ENCODE measurements at places on chromosomes 5 and 9.

DNA sequence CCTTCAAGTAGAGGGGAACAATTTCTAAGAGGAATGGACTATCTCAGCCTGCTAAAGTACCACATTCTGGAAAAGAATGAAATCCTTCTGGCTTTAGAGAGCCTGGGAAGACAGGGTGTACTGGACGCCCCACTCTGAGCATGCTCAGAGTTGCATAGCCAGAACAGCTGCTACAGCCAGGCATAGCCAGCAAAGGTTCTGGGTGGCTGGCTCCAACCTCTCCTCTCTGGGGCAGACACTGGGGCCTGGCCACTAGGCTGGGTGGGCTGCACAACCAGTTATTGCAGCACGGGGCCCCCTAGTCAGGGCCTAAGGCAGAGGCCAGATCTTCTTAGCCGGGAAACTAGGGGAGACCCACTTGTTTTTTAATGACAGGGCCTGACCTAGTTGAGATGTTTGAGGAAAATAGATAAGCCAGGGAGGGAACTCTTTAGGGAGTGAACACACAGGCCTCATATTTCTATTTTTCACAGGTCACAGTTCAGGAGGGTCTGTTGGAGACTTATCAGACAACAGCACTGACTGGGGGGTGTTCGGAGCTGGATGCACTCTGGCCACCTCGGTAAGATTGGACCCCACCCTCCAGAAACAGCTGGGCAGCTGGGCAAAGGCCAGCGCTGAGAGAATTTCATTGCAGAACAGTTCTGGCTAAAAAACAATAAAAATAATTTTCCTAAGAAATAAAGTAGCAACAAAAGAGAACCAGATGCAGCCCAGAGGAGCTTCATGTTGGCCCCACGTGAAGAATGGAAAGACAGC is 142.9 kb downstream of the LPAR1 start:
- DNase-seq, result no peak

- DNase-seq, result peak; percentile 82
Observed at GRCh38 chr9:83981126-83981871, 694 bp downstream of the RMI1 start.

DNA sequence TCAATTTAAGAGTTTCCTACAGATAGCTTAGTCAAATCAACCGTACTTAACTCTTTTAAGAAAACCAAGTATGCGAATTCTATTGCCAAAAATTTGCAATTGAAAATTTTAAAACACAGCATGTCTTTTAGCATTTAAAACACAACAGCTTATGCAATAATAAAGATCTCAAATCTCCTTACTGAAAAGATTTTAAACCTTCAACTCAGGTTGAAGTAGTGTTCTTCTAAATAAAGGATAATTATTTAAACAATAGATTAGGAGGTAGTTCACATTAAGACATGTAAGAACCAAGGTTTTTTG is 5.5 kb downstream of the NR3C1 start:
- DNase-seq, result no peak

GRCh38 chr5:95743877-95744276 is 12.7 kb downstream of the RHOBTB3 start:
- DNase-seq, result no peak

DNA sequence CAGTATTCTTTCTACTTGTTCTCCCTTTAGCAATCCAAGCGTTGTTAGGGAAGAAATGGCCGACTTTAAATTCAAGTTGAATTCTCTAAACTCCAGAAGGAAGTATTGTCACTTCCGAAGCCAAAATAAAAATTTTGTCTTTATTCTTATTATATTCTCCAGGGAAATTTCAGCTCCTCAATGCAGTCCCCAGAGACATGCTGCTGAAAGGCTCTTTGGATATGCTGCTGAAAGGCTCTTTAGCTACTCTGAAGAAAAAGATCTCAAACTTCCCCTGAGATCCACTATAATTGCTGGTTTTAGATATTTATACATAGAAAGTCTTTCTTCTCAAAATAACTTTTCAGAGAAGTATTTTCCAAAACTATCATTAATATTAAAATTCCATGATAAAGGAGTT is 92.3 kb upstream of the PARP8 start:
- no peak for DNase-seq

DNA sequence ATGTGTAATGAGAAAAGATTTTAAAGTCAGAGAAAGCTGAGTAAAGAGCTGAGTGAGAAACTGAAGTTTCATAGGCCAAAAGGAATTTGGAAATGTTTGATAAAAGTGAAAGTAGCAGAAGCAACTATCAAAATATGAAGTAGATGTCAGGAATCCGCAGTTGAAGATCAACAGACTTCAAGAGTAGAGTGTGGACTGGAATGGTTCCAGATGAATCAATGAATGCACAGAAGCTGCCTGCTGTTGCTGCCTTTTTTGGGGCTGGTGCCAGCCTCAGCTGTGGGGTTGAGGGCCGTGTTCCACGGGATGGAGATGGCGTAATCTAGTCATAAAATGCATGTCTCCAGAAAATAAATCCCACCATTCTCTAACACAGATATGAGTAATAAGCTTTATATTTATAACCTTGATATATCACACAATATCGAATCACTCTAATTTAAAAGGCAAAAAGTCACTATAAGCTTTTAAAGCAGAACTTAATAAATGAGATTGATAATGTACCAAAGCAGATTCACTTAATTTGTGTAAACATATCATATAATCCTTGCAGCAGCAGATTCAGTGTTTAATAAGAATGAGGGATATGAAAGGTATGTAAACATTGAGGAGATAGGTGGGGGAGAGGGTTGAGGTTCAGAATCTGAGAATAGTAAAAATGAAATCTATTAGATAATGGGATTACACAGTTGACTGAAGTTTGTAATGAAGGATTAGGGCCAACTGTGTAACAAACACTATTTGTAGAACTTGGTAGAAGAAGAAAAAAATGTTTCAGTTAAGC is 652.3 kb upstream of the FTMT start:
- no peak for DNase-seq

DNA sequence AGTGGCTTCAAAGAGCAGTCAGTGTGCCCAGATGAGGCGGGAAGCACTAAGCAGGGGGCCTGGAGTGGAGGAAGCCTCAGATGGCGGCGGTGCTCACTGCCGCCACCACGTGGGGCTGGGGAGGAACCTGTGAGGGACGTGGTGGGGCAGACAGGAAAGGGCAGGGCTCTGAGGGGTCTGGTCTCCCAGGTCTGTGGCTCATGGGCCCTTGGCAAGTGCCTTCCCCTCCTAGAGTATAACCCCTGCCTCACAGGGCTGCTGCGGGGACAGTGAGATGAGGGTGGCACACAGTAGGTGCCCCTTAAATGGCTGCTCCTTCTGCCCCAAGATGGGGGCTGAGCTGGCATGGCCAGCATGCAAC is 26.6 kb downstream of the NR5A1 start:
- no peak for DNase-seq

DNA sequence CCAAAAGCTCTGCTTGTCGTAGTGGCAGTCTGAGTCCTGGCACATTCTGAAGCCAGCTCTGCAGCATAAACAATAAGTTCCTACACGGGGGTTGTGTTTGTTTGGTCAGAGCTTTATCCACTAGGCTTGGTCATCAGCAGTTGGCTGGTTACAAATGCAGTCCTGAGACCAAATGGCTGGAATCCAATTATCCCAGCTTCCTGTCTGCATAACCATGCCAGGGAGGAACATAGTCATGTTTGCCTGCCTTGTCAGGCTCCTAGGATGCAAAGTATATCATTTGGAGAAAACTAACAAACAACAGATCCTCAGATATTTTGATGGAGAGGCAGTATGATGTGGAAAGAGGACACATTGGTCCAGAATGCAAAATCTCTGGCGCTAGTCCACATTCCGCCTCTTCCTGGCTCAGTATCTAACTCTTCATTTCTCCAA is 85.8 kb downstream of the FBXO38 start:
- no peak for DNase-seq

- no peak for DNase-seq
Observed at GRCh38 chr9:14300040-14300439, 13.9 kb downstream of the NFIB start.

DNA sequence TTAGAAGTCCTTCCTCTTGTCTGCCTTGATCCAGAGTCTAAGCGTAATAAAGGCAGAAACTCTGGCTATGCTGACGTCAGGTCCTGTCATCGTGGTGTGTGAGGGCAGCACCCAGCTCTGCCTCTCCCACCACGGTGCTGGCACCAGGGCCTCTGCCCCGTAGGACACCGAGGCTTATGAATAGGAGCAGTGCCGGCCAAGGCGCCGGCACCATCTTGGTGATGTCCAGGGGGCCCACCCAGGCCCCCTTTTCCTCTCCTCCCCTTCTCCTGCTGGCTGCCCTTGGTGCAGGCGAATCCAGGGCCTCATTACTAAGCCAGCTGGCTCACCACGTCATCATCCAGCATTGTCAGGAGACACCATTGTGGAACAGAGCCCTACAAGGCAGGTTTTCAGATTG is 252.3 kb downstream of the FANCC start:
- DNase-seq, result no peak

DNA sequence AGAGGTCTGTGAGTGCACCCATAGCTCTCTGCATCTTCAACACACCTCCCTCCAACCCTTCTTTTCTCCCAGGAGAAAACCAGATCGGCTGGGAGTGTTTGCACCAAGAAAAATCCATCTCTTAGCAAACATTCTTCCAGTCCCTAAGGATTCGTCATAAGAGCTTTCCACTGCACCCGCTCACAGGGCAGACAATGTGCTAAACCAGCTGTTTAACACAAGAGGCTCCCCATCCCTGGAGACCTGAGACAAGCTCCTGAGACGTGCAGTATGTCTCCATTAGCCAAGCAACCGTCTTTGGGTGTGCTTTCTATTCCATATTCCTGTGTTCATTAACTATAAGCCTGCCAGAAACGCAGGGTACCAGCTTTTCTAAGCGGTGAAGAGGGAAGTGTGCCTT is 93.6 kb upstream of the ZNF462 start:
- DNase-seq, result no peak

GRCh38 chr5:91049800-91050199 is 333.3 kb downstream of the ARRDC3 start:
- DNase-seq, result no peak

DNA sequence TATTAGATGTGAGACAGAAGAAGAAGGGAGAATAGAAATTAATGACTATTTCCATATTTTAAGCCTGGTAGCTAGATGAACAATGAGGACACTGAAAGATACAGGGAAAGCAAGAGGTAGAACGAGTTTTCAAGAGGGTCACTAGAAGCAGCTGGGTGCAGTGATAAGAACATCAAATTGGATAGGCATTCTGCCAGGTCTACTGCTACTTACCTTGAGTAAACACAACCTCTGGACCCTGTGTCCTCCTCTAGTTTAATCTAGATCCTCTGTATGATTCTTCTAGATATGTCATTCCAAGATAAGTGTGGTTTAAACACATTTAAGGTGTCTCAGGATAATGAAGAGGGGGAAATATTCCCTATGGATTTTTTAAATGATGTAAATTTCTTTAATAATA is 31.2 kb downstream of the OTP start:
- no peak for DNase-seq

DNA sequence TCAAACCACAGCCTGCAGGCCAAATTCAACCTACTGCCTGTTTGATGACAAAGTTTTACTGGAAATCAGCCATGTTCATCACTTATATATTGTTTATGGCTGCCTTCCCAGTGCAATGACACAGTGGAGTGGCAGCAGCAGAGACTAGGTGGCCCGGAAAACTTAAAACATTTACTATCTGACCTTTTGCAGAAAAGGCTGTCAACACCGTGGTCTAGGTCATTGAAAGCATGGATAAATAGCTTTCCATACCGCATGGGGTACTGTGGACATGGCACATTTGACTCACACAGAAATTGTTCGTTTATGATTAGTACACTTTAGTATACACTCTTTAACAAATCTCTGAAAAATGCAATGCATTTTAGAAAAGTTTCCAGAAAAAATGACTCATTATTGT is 298.3 kb upstream of the EFNA5 start:
- no peak for DNase-seq

DNA sequence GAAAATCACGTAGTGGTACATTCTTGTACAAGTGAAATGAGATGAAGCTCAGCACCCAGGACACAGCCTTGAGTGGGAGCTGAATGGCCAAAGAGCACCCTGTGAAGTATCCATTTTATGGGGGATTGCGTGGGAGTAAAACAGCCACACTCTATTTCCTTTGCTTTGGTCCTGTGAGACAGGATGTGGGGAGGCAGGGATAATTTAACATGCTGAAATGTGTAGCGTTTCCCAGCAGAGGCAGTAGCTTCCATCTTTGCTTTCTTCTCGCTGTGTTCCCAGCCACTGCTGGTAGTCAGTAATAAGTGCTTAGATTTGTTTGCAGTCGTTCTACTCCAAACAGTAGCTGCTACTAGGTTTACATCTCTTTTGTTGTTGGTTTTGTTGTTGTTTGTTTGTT is 4.4 kb downstream of the IL31RA start:
- DNase-seq, result no peak

DNA sequence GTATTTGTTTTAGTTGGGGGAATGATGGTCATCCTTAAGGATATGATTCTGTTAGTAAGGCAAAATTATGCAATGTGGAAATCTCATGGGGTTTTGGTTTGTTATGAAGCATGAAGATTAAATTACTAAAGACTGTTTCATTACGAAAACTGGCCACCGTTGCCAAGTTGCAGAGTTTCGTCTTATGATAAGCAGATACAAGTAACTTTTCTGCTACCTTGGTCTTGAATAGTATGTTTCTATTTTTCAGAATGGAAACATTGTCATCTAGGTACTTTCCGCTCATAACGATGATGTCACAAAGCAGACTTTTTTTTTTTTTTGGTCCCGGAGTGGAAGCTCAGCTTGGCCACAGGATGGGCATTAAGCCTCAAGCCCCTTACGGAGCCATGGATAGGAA is 4.2 kb downstream of the CCNI2 start:
- peak; percentile 44 for DNase-seq

GRCh38 chr5:139960723-139961383 is 82.2 kb downstream of the NRG2 start:
- DNase-seq, result no peak

DNA sequence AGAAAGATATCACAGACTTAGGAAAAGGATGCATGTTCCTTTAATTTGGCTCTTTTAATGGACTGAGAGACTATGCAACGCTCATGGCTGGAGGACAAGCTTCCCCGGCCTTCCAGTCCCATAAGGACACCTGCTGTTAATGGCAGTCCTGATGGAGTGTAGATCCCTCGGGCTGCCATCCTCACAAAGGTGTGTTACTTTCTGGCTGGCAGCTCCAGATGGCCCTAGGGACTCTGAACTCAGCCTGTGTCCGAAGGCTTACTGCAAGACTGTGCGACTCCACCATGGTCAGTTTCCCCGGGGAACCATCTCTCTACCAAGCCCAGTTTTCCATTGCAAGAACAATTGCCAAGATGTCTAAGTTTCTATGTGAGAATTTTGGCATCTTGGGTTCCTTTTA is 25.5 kb upstream of the KCNIP1 start:
- DNase-seq, result no peak

DNA sequence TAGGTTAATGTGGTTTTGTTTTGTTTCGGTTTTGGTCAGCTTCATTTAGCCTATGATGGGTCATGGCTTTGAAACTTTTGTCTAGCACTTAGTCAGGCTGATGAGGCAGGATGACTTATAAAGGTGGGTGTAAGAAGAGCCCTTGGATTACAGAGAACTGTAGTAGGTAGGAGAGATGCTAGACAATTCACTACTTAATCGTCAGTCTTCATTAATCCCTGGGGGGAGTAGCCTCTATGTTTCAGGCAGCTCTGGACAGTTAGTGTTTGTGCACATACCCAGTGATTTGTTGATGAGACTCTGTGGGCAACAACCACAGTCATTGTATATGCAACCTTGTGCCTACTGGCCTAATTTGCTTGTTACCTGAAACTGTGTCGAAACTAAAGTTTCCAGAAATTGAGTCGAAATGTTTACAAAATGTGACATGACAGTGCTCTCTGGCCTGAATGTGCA is 113.3 kb downstream of the MTREX start:
- DNase-seq, result no peak
